ENCODE measurements at places on chromosomes 16 and 17.
A peak's percentile ranks its signal among the peaks of the same experiment; 100 is the strongest.

- no peak for DNase-seq
These were observed 357.9 kb downstream of the CNTNAP4 start for GRCh38 chr16:76634847-76635697.

GRCh38 chr17:29109477-29110371, 66.8 kb downstream of the PIPOX start:
- DNase-seq = no peak

GRCh38 chr17:78746263-78746948, 35.7 kb downstream of the CYTH1 start:
- DNase-seq = no peak

- DNase-seq = no peak
These were observed 8.3 kb upstream of the ZNF750 start for GRCh38 chr17:82848022-82848592.

GRCh38 chr17:31225831-31226230, 71.2 kb downstream of the OMG start:
- no peak for DNase-seq

DNA sequence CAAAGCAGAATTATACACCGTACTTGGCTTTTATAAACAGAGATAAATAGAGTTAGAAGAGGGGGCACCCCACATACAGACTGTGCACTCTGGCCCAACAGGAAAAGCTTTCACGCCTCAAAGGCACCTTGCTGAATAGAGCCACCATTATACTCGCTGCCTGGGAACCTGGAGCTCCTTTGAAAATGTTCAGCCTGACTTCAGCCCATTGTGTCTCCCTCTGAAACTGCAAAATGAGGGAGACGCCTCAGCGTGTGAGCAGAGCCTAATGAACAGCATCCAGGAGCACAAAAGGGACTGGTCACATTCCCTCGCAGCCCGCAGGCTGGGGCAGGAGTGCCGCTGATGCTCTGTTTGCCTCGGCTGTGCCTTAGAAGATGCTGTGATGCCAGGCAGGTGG, 46.3 kb downstream of the ABCC12 start:
- DNase-seq = no peak

- no peak for DNase-seq
These were observed 16.5 kb downstream of the GLP2R start for GRCh38 chr17:9842057-9842758.

- DNase-seq = no peak
These were observed 112.2 kb downstream of the METRNL start for GRCh38 chr17:83191388-83192160.

DNA sequence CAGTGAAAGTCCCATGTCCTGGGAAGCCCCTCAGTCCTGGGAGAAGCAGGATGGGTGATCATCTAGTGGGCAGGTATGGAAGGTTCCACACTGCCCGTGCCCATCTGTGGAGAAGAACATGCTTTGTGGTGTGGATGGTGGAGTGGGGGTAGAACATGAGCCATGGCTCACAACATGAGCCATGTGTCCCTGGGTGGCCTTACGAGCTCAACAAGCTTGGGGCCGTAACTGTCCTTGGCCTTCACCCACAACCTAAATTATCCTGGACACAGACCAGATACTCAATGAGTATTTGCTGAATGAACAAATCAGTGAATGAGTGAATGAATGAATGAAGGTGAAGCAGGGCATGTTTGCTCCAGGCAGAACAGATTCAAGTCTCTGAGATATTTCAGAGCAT, 13.5 kb downstream of the SOX8 start:
- no peak for DNase-seq

GRCh38 chr17:80605326-80606066, 60.9 kb downstream of the RPTOR start:
- peak; percentile 34 for DNase-seq

GRCh38 chr17:14305785-14306496, 5.1 kb downstream of the HS3ST3B1 start:
- DNase-seq = no peak

- DNase-seq = no peak
These were observed 8.6 kb upstream of the BAHCC1 start for GRCh38 chr17:81386646-81387099.

DNA sequence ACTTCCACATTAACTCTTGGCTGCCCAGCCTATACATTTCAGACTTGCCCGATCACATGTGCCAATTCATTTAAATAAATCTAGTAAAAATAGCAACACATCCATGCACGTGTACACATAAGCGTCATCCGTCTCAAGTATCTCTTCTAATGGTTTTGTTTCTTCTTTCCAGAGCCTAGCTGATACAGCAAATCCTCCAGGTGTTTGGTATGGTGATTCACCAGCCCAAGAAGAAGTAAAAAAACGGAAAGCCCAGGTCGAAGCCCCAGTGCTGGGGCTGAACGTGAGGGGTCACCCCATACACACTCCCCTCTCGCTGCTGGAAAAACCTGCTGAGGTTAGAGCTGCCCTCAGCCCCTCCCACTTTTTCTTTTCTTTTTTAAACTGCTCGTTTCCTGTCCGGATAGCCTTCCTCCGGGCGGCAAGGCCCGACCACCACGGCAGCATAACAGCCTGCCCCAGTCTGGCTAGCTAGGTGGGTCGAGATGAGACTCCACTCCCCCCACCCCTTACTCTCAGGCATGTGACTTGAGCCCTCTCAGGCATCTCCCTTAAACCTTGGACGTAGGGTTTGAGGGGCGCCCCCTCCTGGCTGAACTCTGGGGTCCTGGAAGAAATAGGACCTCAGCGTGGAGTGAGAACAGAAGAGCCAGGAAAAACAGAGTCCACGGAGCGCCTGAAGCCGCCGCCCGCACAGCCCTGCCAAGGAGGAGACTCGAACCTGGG, 13.9 kb upstream of the OR1F1 start:
- no peak for DNase-seq

- DNase-seq = no peak
These were observed 12.7 kb upstream of the HASPIN start for GRCh38 chr17:3710951-3711383.

DNA sequence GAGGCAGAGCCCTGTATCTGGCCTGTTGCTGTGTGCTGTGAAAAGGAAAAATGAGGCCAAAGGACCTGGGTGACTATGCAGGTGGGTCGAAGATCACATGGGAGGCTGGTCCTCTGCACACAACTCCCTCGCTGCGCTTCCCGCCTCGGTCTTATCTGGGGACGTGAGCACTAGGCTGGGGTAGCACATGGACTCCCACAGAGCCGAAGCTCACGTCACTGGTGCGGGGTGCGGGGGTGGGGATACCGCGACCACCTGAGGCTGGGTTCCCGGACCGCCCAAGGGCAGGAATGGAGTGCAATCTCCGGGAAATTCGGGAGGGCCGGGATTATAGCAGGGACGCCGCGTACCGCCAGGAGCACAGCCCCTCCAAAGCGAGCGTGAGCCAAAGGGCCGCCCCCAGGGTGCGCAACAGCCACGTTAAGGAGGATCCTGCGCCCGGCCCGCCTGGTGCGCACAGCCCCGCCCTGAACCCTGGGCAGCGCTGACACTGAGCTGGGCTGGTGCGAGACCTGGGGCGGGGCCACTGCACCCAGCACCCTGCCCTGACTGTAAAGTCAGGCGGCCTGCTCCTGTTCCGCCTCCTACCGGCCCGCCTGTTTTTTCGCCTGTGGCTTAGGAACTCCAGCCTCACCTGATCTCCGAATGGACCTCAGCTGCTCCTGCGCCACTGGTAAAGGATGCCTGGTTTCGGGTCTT, 4.8 kb downstream of the MT1A start:
- no peak for DNase-seq

GRCh38 chr16:67521095-67521804, 7.4 kb upstream of the RIPOR1 start:
- peak; percentile 94 for DNase-seq

GRCh38 chr16:64654178-64654577, 467.7 kb downstream of the CDH11 start:
- no peak for DNase-seq

Data from activated CD4-positive, alpha-beta T cell treated with anti-CD3 and anti-CD28 coated beads, Interleukin-2, amount 50 U/mL, for 24 hours (primary cell).